Nephron progenitor cell (in vitro differentiated cells): ENCODE measurements at places on chromosomes 4 and X.

- DNase-seq = no peak
These were observed 748 bp downstream of the ATP2B3 start for GRCh38 chrX:153517946-153518834.

- peak; percentile 41 for DNase-seq
These were observed at the start of gene GDPD2 for GRCh38 chrX:70422851-70423341. TSS of gene GDPD2 (plus strand) at chrX:70423314. CDS start at chrX:70424985, 1,671 bp downstream.

DNA sequence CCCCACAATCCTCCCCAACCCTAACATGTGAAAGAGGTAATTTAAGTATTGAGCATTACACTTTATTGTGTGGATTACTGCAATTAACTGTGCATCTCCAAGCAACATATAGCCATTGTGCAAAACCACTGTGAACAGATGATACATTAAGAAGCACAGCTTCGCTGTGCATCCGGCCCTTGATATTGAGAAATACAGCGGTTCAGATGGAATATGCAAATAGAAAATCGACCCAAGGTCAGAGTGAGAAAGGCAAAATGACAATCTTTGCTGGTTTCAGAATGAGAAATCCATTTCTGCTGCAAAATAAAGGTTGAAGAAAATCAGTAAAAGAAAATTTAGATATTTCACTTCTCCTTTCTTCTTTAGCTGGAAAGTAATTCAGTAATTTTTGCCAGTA lies 805.9 kb upstream of the GRID2 start:
- DNase-seq = no peak

DNA sequence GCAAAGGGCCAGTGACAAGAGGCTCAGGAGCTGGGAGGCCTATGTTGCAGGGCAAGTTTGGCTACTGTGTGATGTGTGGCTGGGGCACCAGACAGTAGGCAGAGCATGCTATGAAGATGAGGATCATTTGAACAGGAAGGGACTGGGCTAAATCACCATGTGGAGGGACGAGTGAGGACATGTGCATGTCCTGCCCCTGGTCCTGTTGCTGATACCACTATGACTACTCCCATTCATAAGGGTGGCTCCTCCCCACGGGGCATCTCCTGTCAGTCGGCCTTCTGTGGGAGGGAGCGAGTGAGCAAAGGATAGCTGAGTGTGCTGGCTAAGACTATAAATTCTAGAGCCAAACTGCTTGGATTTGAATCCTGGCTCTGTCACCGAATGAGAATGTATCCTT lies 139.2 kb downstream of the TMEM164 start:
- no peak for DNase-seq

DNA sequence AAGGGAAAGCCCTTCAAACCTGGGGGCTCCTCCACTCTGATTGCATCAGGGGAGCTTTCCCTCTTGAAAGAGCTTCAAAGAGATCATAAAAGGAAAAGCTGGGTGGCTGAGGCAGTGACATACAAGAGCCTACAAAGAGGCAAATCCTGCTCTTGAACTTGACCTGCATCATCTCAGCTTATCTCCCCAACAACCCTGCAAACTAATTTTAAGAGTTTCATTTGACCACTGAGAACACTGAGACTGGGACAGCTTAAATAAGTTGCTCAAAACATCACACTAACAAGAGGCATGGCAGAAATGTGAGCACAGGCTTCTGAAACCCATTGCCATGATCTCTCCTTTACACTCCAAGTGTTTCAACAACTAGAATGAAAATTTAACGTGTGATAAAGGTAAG lies 101.6 kb upstream of the PPARGC1A start:
- no peak for DNase-seq

DNA sequence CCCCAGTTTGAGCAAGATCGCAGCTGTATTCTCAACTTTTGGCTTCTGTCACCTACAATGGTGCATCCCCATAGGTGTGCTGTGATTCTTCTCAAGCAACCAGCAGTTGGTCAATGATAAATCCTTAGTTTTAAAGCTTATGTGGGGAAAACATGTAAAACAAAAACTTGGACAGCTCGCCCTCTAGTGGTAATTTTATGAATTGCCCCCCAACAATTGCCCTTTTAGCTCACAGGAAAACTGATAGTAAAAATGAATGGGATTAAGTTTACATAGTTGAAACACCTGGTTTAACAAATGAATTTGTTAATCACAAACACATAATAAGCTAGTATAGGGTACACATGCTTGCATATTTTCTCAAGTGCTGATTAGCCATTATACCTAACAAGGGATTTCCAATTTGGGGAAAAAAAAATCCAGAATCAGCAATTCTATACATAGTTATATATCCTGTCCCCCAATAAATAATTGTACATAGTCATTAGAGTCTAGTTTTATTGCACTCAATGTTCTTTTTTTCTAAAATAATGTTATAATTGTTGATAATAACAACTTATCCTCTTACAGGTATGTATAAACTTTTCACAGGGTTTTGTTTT lies 30.1 kb downstream of the TEX13A start:
- peak; percentile 30 for DNase-seq

DNA sequence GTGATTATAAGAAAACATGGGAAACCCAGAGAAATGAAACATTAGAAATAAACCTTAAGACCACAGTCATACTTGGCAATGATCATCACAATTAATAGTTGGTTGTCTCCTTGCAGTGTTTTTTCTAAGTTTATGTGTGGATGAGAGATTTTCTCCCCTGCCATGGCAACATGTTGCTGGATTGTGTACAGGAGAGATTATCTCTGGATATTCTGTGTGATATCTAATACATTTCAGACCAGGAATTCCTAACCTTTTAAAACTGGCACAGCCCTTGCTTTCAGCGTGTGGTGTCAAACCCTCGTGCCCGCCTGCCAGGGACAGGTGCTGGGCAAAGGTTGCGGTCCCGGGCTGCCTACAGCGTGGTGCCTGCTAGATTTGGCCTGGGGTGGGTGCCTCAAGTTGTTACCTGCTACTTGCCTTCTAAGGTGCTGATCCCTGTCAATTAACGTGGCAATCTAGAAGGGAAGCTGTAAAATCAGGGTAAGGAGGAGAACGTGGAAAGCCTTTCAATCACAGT lies 100.5 kb downstream of the TMEM131L start:
- DNase-seq = no peak

DNA sequence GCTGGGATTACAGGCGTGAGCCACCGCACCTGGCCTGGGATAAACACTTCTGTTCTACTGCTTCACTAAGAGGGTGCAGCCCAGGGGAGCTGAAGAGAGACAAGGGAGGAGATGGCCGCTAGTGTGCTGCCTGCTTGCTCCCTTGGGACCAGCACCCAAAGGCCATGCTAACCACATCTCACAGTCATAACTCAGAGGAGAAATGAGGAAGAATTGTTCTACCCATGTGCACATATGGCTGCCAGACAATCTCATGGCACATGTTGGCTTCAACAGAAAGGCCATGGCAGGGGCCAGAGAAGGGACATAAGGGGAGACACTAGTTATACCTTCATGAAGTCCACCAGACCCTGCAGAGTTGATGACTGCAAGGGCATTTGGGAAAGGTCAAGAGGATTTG lies 22.4 kb downstream of the CLDN22 start:
- DNase-seq = no peak

DNA sequence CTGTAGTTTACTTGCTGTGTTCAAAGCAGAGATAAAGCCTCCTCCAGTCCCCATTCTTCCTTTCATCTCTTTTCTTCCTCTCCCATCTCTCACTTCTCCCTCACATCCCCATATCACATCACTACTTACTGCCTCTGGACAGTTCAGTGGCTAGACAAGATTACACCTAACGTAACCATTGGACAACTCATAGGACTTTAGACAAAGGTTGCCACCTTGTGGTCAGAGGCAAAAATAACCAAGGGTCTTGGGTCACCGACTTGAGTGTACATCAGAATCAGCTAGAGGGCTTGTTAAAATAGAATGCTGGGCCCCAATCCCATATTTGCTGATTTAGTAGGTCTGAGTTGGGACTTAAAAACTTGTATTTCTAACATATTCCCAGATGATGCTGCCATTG lies 109.3 kb upstream of the DGKK start:
- DNase-seq = peak; percentile 25

DNA sequence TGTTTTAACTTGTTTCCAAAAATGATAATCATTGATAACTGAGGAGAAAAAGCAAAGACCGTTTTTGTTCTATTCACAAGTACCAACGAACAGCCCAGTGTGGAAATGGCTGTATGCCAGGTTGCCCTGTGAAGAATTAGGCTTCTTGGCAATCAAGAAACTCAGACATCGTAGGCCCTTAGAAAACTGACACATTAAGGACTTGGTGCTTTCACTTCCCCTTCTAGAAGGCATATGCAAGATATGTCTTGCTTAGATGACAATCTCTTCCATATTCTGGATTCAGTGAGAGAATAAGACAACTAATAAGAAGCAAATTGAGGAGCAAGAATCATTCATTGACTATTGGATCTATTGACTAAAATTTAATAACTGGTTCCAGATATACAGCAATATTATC lies 56.6 kb downstream of the ANAPC10 start:
- no peak for DNase-seq

DNA sequence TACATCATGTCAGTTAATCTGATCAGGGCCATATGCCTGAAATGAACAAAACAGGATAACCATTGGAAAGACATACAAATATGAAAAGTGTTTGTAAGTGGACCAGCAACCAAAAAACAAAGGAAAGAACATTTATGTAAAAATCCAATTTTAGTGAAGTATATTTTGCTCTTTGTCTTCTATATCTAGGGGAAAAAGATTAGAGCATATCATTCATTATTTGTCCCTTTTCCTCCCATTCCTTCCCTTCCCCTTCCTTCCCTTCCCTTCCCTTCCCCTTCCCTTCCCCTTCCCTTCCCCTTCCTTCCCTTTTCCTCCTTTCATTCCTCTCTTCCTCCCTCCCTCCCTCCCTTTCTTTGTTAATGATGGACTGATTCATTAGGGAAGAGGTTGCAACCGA lies 1.8 kb upstream of the GNRHR start:
- DNase-seq = no peak

DNA sequence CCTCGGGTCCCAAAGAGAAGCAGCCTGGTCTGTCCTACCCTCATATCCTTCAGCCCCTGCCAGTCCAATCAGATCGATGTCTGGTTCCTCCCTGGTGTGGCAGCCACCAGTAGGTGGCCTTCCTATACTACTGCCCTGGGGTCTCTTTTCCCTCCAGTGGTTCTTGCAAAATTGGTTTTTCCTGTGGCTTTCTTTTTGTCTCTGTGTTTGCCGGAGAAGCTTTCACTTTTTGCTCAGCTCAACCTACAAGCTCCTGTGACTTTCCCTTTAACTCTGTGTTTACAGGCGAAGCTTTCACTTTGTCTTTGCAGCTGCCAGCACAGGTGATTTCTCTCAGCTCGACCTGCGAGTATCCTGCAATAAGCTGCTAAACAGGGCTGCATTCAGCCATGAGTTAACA lies 46.8 kb downstream of the UGT2A3 start:
- DNase-seq = no peak

- no peak for DNase-seq
These were observed 2.1 kb downstream of the HSD17B11 start for GRCh38 chr4:87388901-87389300.

GRCh38 chr4:67871867-67872266 lies 11.9 kb downstream of the TMPRSS11D start:
- DNase-seq = no peak

DNA sequence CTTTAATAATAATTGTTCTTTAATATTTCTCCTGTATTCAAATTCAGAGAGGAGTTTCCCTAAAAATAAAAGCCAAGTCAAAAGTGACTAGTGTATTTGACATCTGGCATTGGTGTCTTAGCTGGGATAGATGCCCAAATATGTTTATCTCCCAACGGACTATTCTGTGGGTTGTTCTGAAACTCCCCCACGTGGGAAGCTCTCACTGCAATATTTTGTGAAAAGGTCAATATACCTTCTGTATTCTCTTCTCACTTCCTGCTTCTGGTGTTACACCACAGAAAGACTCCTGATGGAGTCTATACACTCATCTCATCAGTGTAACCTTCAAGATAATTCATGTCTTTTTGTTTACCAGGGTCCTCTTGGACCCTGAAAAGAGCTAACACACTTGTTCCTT lies 2052.8 kb upstream of the TENM3 start:
- DNase-seq = no peak

DNA sequence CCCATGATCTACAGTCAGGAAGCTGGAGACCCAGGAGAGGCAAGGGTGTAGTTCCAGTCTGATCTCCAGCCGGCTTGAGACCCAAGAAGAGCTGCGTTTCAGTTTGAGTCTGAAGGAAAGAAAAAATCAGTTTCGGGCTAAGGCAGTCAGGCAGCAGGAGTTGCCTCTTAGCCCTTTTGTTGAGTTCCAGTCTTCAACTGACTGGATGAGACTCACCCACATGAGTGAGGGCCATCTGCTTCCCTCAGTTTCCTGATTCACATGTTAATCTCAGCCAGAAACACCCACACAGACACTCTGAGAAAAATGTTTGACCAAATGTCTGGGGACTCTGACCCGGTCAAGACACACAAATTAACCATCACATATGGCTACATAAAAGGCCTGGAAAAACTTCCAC lies 73.6 kb upstream of the ELOVL6 start:
- no peak for DNase-seq

GRCh38 chr4:155774033-155774432 lies 15.2 kb downstream of the GUCY1B1 start:
- no peak for DNase-seq

DNA sequence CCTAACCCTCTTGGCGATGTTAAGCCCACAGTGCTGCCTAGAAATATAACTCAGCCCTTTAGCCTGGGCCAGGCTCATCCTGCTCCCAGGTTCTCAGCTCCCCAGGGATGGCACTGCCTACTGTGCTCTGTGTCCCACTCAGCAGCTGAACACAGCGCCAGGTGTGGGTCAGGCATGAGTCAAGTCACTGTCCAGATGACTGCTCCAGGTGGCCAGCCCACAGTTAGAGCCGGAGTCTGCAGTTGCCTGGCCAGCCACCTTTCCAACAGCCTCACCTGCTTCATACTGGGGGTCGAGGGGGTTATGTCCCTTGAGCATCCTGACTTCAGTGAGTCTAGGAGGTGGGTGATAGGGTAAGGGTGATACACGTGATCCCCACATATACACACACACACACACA lies 48.4 kb downstream of the TBC1D14 start:
- no peak for DNase-seq

GRCh38 chrX:50978920-50979682 lies 68.6 kb downstream of the BMP15 start:
- DNase-seq = no peak

DNA sequence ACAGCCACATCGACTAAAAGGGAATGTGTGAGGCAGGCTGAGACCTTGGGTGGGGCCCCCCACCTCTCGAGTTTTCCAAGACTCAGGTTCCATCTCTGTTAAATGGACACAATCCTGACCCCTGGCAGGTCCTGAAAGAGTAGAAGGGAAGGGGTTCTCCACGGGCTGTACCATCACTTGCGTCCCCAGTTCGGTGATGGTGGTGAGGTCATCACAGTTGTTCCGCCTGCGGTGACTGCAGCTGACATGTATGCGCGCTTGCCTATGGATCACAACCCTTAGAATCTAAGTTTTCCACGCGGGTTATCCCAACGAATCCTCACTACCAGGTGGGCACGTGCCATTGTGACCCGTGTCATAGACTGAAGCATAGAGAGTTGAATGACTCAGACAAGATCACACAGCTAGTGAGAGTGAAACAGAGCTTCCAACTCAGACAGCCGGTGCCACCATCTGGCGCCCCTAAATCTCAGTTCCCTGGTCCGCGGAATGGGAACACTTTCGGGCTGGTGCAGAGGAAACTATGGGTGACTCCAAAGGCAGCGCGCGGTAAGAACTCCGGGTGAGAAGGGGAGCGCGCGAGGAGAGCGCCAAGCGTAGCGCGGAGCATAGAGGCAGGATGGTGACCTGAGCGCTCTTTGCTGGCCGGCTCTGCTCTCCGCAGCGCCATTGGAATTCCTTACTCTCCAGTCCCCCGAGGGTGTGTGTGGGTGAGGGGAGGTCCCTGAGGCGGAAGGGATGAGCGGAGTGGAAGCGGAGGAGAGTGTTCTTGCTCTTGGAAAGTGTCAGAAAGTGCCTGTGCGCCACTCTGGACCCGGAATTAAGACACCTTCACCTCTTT lies 10.5 kb downstream of the MSX1 start:
- peak; percentile 61 for DNase-seq
